ENCODE measurements at places on chromosomes 6 and 20.

- no peak for DNase-seq
Observed at GRCh38 chr6:157033428-157034140, 256.4 kb downstream of the ARID1B start.

GRCh38 chr6:16542070-16542469, 219.2 kb downstream of the ATXN1 start:
- no peak for DNase-seq

DNA sequence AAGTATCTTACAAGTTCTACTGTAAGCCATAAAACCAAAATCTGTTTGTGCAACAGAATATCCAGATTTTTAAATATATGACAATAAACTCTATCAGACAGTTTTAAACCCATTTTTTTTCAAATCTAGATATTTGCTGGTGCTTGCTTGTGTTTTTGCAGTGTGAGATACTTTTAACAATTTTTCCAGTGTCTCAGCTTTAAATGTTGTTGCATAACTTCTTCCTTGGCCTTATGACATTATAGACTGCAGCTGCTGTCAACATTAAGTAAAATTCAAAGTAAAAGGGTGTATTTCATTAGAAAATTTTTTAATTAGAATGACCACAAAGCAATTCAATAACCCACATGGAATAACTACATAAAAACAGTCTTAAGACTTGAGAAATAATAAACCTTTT, 139.5 kb downstream of the PTPRK start:
- no peak for DNase-seq

DNA sequence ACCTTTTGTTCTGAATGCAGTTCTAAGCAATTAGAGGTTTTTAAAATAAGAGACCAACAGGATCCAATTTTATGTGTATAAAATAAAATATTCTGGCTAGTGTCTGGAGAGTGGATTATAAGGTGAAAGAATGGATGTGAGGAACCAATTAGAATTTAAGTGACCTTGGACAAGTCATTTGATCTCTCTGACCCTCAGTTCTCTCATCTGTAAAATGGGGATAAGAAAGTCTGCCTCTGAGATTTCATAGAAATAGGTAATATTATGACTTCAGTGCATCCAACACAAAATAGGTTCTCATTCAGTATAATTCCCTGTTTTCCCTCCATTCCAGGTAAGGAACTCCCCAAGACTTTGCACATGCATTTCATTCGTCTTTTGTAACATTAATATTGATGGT, 18.9 kb downstream of the CASS4 start:
- no peak for DNase-seq

DNA sequence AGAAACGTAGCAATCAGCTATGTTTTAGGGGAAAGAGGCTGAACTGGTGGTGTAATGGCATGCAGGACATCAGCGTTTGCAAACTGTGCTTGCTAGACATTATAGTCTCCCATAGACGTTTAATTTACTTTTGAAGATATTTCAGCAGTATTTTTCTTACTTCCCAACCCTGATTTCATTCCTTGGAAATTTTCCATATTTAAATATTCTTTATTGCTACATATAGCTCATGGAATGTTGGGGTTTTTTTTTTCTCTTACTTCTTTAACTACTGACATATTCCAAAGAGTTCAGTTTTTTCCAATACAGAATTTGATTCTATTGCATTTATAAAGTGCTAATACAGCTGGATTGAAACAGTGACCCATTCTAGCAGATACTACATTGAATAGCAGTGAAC, 694.4 kb upstream of the CITED2 start:
- peak; percentile 74 for DNase-seq

GRCh38 chr20:38453941-38454340, 18.7 kb upstream of the RALGAPB start:
- DNase-seq: no peak

- DNase-seq: no peak
Observed at GRCh38 chr6:135008072-135008940, 46.3 kb downstream of the HBS1L start.

DNA sequence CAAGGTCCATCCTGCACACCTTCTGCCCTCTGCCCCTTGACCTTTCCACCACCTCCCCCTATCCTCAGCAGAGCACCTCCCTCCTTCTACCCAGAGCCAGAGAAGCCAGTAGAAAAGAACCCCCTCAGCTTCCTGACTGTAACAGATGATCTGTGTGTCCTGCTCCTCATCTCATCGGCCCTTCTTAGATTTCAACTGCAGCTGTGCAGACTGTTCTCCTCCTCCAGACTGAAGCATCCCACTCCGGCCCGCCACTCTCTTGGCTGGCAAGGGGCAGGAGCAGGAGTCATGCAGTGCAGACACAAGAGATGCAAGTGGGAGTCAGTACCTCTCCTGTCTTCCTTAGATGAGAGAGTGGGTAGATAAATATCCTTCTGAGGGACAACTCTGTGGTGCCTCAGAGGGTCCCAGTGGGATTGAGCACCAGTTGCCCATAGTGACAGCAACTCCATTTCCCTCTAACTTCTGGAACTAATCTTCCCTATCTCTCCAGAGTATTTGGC, 163.5 kb upstream of the MLN start:
- no peak for DNase-seq

GRCh38 chr20:63315240-63315689, 22.3 kb downstream of the COL20A1 start:
- DNase-seq: no peak

DNA sequence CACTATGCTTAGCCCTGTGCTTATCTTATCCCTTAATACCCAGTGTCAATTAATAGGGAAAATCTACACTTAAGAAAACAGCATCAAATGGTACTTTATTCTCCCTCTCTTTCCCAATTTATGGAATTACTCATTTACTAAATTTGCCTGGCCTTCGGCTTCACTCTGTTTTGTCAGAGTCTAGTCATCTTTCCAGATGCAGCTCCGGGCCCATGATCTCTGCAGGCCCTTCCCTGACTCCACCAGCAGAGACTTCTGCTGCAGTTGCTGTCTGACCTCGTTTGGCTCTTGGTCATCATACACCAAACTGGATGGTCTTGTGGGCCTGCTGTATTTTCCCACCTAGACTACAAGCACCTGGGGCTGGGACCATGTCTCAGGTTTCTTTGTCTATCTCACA, 27.4 kb downstream of the MRS2 start:
- DNase-seq: no peak

DNA sequence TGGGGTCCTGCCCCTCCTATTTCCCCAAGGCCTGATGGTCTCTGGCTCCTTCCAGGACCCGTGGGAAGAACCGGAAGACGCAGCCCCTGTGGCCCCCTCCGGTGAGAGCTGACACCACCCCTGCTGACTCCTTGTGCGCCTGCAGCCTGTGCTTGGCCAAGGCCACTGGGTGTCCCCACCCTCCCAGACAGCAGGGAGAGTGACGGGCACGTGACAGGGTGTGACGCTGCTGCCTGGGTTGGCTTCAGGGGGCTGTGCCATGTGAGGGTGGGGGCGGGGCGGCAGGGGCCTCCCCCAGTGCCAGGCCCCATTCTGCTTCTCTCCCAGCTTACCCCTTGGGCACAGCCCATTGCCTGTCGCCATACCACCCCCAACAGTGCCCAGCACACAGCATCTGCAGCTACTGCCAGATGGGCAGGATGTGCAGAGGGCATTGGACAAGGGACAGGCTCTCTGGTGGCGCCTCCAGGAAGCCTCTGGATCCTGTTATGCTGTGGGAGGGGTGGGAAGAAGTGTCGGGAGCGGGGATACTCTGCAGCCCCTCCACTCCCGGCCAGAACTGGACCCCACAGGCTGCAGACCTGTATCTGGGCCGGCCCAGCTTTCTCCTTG, 2.9 kb downstream of the BIRC7 start:
- DNase-seq: no peak

GRCh38 chr6:11878029-11878428, 99.4 kb upstream of the ADTRP start:
- no peak for DNase-seq

DNA sequence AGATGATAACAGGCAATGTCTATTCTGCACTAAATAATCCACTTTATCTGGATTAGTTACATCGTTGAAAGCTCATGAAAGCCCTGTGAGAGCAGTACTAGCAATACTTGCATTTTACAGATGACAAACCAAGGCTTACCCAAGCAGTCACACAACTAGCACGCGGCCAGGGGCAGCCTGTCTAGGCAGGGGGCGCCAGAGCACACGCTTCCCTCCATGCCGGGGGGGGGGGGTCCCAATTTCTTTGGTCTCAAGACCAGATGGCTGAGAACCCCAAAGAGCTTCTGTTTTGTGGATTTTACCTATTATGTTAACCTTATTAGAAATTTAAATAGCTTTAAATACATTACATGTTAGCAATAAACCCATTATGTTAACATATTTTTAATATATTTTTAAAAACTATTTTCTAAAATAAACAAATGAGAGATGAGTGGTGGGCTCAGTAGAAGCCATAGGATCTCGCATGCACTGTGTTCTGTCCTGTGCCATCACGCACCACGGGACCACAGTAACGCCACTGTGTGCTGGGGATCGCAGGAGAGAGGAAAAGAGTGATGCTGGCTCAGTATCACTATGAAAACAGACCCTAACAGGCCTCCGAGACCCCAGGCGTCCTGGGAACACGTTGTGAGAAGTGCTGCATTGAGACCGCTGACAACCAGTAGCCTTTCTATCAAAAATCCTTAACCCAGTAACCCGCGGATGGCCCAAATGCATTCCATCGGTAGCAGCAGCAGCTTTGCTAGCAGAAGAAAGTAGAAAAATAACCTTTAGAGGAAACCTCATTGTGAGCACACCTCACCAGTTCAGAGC, 5.3 kb upstream of the PRR18 start:
- no peak for DNase-seq

DNA sequence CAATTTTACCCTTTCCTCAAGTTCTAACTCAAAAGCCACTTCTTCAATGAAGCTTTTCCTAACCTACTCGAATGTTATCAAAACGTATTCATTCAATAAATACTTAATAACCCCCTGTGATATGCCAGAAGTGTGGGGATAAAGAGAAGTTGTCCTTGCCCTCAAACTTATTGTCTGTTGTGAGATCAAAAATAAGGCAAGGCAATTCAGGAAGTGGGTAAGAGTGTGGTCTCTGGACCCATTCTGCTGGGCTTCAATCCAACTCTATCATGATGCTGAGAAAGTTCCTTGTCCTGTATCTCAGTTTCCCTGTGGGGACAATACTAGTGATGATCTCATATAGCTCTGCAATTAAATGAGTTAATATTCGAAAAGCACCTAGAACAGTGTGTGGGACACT, 92.8 kb downstream of the PRDM1 start:
- DNase-seq: no peak

DNA sequence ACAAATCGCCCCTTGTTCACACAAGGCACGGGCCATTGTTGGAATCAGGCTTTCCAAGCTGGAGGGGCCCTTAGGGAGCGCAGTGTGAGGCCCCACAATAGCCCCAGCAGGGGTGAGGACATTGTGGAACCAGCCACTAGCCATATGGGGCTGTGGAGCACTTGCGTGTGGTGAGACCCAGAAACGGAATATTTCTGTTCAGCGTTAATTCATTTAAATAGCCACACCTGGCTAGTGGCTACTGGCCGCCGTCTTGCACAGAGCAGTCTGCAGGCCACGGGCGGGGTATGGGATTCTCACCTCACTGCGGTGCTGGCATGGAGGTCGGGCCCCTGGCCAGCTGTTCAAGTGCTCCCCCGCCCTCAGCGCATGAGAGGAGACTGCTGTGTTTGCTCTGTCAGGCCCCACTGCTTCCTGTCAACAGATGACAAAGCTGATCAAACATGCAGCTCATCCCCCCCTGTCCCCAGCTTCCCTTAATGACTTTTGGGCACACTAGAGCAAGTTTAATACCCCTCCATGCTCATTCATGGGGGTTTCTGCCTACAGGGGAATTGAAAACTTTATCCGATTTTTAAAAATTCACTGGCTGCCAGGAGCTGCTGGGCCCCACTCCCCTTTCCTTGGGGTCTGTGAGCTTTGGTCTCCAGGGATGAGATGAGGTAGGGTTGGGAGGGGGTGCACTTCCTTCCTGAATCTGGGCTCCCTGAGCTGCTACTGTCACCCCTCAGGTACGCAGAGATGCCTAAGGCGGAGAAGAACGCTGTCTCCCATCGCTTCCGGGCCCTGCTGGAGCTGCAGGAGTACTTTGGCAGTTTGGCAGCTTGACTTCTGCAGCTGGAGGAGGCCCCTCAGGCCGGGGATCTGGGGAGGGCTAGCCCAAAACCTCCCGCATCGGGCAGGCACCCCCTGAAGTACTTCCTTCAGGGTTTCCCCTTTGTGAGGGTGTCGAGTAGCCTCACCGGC, 13.6 kb downstream of the ITPA start:
- no peak for DNase-seq

- DNase-seq: no peak
Observed at GRCh38 chr6:3407840-3408239, 49.0 kb downstream of the SLC22A23 start.

- DNase-seq: no peak
Observed at GRCh38 chr6:131390322-131390721, 182.7 kb upstream of the ARG1 start.

DNA sequence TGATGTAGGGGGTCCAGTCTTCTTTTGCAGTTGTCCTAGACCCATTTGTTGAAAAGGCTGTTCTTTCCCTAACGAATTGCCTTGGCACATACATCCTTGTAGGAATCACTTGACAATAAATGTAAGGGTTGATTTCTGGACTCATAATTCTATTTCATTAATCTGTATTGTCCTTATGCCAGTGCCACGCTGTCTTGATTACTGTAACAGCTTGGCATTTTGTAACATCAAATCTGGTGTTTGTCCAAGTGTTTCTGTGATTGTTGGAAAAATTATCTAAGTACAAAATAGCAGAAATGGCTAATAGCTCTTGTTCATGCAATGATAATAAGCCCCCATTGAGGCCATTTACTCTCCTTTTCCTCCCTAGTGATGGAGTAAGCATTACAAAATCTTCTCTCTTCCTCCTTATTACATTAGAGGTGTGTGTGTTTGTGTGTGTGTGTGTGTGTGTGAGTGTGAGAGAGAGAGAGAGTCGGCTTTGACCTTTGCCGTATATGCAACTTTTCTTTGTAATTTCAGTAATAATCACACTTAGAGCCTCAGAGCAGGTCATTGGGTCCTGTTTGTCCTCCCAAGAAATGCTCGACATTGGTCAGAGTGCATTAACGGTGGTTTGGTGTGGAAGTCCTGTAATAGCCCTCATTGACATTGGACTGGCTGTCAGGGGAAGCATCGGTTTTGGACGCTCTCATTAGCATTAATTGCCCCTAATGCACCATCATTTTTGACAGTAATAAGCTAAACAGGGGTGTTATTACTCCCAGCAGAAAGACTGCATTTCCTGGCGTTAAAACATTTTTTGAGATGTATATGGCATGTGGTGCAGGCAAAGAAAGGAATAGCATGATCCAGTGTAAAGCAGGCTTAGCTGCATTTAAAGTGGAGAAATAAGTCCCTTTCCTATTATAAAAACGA, 40.7 kb upstream of the MROH8 start:
- DNase-seq: no peak

DNA sequence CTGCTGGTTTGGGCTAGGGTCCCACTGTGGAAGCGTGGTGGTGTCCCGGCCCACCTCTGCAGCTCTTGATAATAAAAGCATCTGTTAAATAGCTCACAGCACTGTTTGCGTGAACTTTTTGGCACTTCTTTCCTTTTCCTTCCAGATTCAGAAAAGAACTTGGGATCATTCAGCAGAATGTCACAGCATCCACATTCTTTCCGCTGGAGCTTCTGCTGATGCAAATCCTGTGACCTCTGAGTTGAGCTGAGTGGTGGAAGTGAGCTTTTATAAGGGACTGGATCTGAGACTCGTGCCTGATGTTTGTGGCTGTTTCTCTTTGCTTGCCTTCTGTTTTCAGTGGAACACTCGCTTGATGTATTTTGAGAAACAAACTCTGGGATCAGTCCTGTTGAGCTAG, 3.9 kb downstream of the OSBPL2 start:
- no peak for DNase-seq

- DNase-seq: no peak
Observed at GRCh38 chr6:169165561-169166300, 87.9 kb downstream of the THBS2 start.

GRCh38 chr20:53557130-53557529, 36.5 kb downstream of the ZNF217 start:
- DNase-seq: no peak
